Lower leg skin (tissue), 4 donors: ENCODE measurements at places on chromosomes 6 and 20. TPM values are rescaled to one million over a fixed set of nuclear protein-coding genes. Genes with fewer than 3 reads are reported as not detected.

Gene TRAPPC3L
- not detected for total RNA-seq

- peak; percentile 42 for DNase-seq
These were observed 37.7 kb downstream of the KIF25 start for GRCh38 chr6:168035098-168035660.

DNA sequence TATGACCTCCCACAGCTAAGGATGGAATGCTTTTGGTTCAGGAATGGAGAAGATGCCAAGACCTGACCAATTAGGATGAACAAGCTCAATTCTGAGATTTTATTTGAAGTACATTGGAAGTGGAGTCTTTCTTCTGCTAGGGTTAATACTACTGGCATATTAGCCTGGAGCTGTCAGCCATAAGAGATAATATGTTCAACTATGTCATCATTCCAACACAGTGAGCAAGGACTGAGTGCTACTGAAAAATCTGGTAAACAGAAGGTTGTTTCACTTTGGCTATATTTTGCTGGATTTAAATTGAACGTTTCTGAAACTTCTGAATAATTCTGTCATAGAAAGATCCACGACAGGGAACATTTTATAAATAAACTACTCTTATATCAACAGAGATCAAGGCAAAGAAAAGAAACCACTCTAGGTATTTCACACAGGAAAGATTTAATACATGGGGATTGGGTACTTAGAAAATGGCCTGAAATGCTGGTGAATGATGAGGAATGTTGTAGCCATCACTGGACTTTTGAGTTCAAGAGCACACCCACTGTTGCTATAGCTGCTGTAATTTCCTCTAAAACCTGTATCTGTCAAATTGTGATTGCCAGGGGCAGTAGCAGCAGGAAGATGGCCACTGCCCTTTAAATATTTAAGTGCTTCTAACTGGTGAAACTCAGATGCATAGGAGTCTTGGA lies 200.5 kb downstream of the PLCB4 start:
- no peak for DNase-seq

Gene SNX9
- total RNA-seq: 37.4 TPM

Gene C2
- total RNA-seq: 7.7 TPM

GRCh38 chr6:132140189-132140588 lies 189.0 kb upstream of the CCN2 start:
- DNase-seq: no peak

Gene HLA-B
- 1,061 TPM for total RNA-seq

DNA sequence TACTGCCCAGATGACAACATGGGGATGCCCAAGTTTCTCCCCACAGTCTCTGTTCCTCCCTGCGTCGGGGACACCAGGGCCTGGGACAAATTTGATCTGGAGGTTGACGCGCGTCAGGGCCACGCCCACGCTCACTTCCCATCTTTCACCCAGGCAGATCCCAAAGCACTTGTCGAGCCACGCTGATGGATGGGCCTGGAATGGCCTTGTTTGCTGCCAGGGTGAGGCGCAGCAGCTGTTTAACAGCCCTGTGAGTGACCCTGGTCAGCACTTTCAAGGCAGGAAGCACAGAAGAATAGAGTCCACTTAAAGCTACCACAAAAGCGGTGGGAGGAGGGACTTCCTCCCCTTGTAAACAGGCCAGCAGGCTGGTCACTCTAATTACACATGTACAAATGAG lies 324.7 kb upstream of the JARID2 start:
- peak; percentile 59 for DNase-seq

Gene MATN4
- 0.89 TPM for total RNA-seq

Gene BPIFA2
- total RNA-seq: not detected

Gene MLN
- not detected for total RNA-seq

- DNase-seq: no peak
These were observed 21.6 kb downstream of the TCF15 start for GRCh38 chr20:588476-588875.

GRCh38 chr6:168027521-168027920 lies 30.1 kb downstream of the KIF25 start:
- peak; percentile 75 for DNase-seq

DNA sequence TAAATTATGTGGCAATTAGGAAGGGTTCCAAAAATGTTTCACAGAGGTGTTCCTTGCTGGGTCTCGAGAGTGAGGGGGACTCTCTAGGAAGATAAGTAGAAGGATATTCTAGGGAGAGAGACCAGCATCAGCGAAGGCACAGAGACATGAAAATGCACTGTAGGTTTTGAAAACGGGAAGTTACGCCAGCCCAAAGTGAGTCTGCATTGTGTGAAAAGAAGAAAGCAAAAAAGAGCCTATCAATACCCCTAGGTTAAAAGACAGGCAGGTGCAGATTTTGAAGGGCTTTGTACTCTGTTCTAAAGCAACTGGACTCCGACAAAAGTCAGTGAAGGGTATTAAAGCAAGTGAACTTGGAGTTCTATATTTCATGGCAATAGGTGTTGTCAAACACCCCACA lies 25.7 kb upstream of the MRAP2 start:
- no peak for DNase-seq

DNA sequence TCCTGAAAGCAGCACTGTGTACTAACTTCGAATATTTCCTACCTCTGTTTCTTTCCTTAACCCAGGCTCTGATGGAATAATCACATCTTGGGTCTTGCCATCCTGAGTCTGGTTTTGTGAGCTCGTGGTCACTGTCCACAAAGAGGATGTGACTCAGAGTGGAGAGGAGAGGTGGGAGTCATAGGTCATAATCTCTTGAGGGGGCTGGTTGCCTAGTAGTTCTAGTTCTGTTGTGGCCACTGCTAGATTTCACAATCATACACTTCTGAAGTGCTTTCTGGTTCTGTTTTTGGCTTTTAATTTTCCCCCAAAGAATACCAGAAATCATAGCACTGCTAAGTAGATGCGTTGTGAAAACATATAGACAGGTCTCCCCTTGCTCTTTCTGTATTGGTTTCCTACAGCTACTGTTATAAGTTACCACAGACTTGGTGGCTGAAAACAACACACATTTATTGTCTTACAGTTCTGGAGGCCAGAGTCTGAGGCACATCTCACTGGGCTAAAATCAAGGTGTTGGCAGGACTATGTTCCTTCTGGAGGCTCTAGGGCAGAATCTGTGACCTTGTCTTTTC lies 102.8 kb downstream of the NRSN1 start:
- no peak for DNase-seq
